Mesendoderm (in vitro differentiated cells): ENCODE measurements at places on chromosomes 2 and 18.

DNA sequence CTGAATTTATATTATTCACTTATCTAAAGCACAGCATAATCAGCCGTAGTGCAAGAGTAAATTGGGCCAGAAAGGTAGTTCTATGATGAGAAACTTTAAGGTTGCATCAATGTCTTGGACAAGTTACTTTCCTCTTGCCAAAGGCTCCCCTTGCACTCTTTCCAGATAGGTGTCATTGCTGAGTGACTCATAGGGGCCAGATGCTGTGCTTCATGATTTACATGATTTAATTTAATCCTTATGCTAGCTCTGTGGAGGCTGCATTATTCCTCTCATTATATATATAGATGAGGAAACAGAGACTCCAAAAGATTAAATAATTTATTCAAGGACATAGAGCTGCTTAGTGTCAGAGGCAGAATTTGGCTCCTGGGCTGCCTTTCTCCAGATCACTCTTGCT is 5.0 kb downstream of the CFAP221 start:
- no peak overlapping the region for H3K4me3 ChIP-seq
- no peak overlapping the region for H3K27ac ChIP-seq
- H3K27me3 ChIP-seq = no peaks in the 10 kb centered on the region
- peaks cover 10% of the 10 kb centered on the region for H3K4me1 ChIP-seq
- no peak for DNase-seq

DNA sequence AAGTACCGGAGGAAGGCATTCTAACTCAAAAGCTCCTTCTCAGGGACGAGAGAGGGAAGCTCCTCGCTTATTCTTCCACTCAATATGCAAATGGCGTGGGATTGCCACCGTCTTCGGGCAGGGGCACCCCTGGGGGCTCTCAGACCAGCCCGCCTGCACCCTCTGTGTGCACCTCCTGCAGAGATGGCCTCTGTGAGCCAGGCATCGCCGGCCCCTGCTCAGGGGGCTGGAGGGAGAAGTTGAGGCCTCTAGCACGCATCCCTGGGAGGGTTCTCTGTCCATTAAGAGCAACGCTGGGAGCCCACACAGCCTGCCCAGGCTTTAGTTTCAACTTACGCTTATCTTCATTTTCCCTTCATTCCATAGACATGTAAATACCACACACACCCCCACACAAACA is 125.3 kb downstream of the MBP start:
- H3K4me1 ChIP-seq = no peaks in the 10 kb centered on the region
- H3K36me3 ChIP-seq = no peaks in the 10 kb centered on the region
- no peak overlapping the region for H3K4me3 ChIP-seq
- no peaks in the 10 kb centered on the region for H3K27me3 ChIP-seq
- DNase-seq = no peak

DNA sequence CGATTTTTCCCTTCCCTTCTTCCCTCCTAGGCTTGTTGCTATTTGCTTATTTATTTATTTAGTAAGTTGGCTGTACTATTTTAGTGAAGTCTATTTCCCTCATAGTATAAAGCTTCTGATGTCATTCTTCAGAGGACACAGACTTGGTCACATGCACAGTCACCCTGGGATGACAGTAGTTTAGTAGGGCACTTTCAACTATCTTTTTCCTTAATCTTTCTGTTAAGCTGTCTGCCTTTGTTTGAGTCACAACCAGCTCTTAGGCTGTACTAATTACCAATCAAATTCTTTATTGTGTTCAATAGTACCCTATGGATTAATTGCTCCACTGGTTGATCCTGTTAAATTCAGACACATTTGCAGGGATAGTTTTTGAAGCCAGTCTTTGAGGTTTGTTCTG is 26.9 kb upstream of the RAB31 start:
- H3K4me3 ChIP-seq = no peak overlapping the region
- no peaks in the 10 kb centered on the region for H3K4me1 ChIP-seq
- DNase-seq = no peak
- no peak overlapping the region for H3K27ac ChIP-seq
- no peaks in the 10 kb centered on the region for H3K36me3 ChIP-seq
- no peaks in the 10 kb centered on the region for H3K27me3 ChIP-seq

DNA sequence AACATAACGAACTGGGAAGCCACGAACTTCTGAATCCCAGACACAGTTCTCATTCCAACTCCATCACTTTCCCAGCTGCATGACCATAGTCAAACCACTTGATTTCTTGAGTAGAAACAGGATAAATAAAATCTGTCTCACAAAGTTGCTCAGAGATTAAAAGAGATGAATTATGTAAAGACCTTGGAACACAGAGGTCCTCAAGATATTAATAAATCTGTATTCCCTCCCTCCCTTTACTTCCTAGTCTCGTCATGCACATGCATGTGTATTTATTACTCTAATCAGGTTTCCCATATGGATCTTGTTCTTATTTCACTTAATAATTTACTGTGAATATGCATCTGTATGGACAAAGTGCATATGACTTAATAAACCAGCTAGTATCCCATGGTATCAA is 21.1 kb upstream of the CSRNP3 start:
- H3K4me1 ChIP-seq = peaks cover 2% of the 10 kb centered on the region
- no peak overlapping the region for H3K4me3 ChIP-seq
- H3K36me3 ChIP-seq = no peaks in the 10 kb centered on the region
- H3K27ac ChIP-seq = no peak overlapping the region
- H3K27me3 ChIP-seq = no peaks in the 10 kb centered on the region

- H3K4me3 ChIP-seq = no peak overlapping the region
- no peaks in the 10 kb centered on the region for H3K4me1 ChIP-seq
- H3K27me3 ChIP-seq = no peaks in the 10 kb centered on the region
- H3K36me3 ChIP-seq = no peaks in the 10 kb centered on the region
Measured at GRCh38 chr2:21011876-21012556, 31.9 kb downstream of the APOB start.
